ENCODE measurements at places on chromosomes 4 and X. TPM values are rescaled to one million over a fixed set of nuclear protein-coding genes. Genes with fewer than 3 reads are reported as not detected.

AFM gene
- not detected for total RNA-seq

GRCh38 chr4:1113311-1114009 is at the start of gene RNF212:
TSS of gene RNF212 (minus strand) at chr4:1113564. CDS start at chr4:1113464, 100 bp downstream.
- peak; percentile 30 for ATAC-seq

KLKB1 gene
- total RNA-seq, result 0.14 TPM

FRG2 gene
- total RNA-seq, result not detected

- no peak for ATAC-seq
Measured at GRCh38 chr4:140448162-140448561, 20.7 kb upstream of the CLGN start.

TMPRSS11B gene
- not detected for total RNA-seq

CXCL3 gene
- 0.63 TPM for total RNA-seq

DNA sequence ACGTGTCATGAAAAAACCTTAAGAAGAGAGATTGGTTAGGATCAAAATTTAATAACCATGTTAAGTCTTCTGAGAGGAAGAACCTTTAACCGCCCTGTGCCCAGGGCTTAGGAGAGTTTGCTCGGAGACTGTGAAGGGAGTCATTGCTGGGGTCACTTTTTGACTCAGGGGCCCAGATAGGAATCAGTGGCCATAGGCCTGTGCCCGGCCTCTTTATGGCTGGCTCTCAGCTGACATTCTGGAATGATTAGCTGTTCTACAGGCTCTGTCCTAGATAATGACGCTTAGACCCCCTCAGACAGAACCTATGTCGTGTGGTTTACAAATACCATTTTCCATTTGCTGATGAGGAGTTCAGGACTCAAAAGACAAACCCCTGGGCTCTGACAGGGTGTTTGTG is 174.1 kb downstream of the DCLK2 start:
- ATAC-seq, result no peak
